ENCODE measurements at places on chromosomes 7 and 10. TPM values are rescaled to one million over a fixed set of nuclear protein-coding genes. Genes with fewer than 3 reads are reported as not detected.
A peak's percentile ranks its signal among the peaks of the same experiment; 100 is the strongest.

DNA sequence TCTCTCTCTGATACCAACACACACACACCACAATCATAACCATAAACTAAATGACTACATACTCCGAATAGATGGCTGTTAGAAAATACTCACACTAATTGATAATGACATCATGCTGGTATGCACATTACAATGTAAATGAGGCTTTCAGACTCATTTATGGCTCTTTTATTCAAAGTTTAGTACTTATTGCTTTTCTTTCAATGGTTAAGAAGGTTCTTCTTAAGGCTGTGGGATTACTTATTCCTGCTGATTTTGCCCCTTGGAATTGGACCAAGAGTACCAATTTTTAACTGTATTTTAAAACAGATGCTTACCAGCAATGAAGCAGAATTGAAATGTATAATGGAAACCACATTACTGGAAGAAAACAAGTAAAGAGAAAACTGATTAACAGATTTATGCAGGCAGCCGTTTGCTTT is 20.6 kb upstream of the CABCOCO1 start:
- peaks cover 16% of the 10 kb centered on the region for H3K4me1 ChIP-seq
- H3K27me3 ChIP-seq = no peaks in the 10 kb centered on the region
- peak; percentile 38 for DNase-seq
- no peak overlapping the region for H3K27ac ChIP-seq

- H3K4me3 ChIP-seq = no peak overlapping the region
- H3K4me1 ChIP-seq = no peaks in the 10 kb centered on the region
- H3K36me3 ChIP-seq = no peaks in the 10 kb centered on the region
- no peaks in the 10 kb centered on the region for H3K27me3 ChIP-seq
These were observed 39.8 kb upstream of the GPR22 start for GRCh38 chr7:107430057-107430456.

The CDCA7L gene
- 51.1 TPM for total RNA-seq

The TAS2R40 gene
- not detected for total RNA-seq

The UROS gene
- total RNA-seq = 32.5 TPM

DNA sequence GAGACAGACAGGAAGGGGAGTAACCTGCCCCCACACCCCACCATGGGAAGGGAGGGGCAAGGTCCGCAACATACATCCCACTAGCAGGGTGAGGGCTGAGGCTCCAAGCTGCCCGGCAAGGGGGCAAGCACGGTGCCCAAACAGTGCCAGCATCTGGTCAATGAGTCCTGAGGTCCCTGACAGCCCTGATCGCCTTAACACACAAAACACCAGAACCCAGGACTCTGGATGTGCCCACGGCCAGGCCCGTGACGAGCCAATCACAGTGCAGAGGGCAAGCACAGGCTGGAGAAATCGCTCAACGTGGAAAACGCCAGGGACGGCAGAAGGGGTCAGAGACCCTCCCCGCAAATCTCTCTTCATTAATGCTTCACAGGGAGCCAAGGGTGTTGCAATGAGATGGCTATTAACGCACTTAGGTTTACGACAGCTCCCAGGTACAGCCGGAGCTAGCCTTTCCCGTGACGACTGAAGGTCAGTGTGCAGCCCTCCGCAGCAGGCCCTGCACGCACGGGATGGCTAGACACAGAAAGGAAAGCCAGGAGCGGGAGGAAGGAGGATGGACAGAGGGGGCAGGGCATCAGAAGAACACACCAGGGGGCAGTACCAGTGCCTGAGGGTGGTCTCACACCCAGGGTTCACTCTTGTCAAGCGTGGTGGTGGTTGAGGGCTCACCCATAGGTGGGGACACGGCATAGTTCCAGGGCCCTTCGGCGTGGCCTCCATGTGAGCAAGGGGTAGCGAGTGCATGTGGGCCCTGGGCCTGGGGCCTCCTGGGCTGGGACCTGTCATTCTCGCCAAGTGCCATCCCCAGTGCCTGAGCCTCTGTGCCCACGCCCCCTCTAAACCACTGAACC is 220.5 kb downstream of the MAD1L1 start:
- peaks cover 16% of the 10 kb centered on the region for H3K36me3 ChIP-seq
- H3K27ac ChIP-seq = no peak overlapping the region
- H3K4me3 ChIP-seq = no peak overlapping the region
- DNase-seq = no peak
- no peaks in the 10 kb centered on the region for H3K4me1 ChIP-seq

DNA sequence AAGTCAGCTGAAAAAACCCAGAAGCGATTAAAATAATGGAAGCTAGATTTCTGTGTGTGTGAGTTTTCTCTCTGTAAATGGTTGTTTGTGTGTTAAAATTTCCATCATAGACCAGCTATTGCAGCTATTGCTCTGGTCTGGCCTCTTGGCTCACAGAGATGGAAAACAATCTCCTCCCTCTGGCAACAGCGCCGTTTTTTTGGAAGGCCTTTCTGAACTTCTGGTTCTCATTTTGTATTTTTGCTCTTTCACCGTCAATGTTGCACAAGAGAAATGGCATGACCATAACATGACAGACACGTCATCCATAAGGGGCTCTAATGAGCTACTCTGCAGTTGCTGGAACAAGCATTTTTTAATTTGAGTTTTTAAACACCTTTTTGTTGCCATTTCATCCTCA is 91.0 kb downstream of the CUBN start:
- no peaks in the 10 kb centered on the region for H3K4me1 ChIP-seq
- no peak overlapping the region for H3K4me3 ChIP-seq
- no peak for DNase-seq
- H3K27me3 ChIP-seq = no peaks in the 10 kb centered on the region

The CHAT gene
- not detected for total RNA-seq

The BMS1 gene
- 15.3 TPM for total RNA-seq

DNA sequence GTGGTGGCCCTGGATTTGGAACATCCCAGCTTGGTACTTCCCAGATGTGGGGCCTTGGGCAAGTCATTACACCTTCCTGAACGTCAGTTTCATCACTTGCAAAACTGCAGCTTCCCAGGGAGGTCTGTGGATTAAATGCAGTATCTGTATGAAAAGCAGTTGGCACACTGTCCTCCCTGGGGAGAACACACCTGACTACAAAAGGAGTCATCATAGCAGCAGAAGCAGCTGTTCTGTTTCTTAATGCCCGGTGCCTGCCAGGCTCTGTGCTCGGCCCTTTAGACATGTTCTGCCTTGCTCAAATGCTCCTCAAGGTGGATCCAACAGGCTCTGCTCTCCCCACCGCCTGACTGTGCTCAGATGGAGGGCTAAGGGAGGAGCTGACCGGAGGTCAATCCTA is 31.0 kb downstream of the CDCA7L start:
- peaks cover 13% of the 10 kb centered on the region for H3K36me3 ChIP-seq
- no peak for DNase-seq
- peaks cover 2% of the 10 kb centered on the region for H3K4me1 ChIP-seq
- H3K4me3 ChIP-seq = no peak overlapping the region

The FBXW4 gene
- total RNA-seq = 65.6 TPM

GRCh38 chr7:23196306-23196705 is 14.5 kb downstream of the NUP42 start:
- H3K4me3 ChIP-seq = no peak overlapping the region
- H3K36me3 ChIP-seq = peaks cover 18% of the 10 kb centered on the region
- no peak for DNase-seq
- no peaks in the 10 kb centered on the region for H3K27me3 ChIP-seq
- H3K4me1 ChIP-seq = no peaks in the 10 kb centered on the region
- H3K27ac ChIP-seq = no peak overlapping the region
